Naive thymus-derived CD8-positive, alpha-beta T cell (primary cell): ENCODE measurements at places on chromosomes 11 and 22.

DNA sequence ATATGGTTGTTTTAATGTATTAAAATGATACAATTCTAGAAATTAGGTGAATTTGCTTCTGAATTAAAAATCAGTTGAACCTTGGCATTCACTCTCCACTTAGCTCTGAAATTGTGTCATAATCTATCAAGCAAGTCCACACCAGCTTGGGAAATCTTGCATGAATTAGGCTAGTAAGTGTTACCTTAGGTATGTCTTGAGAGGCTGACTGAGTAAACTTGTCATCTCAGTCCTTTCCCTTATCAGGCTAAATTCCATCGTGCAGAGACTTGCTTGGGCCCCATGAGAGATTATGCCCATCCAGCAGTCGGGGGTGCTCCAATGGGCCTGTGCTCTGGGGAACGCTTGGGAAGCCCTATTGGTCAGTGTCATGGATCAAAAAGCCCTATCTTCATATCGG, 33.9 kb upstream of the ST14 start:
- DNase-seq = no peak

DNA sequence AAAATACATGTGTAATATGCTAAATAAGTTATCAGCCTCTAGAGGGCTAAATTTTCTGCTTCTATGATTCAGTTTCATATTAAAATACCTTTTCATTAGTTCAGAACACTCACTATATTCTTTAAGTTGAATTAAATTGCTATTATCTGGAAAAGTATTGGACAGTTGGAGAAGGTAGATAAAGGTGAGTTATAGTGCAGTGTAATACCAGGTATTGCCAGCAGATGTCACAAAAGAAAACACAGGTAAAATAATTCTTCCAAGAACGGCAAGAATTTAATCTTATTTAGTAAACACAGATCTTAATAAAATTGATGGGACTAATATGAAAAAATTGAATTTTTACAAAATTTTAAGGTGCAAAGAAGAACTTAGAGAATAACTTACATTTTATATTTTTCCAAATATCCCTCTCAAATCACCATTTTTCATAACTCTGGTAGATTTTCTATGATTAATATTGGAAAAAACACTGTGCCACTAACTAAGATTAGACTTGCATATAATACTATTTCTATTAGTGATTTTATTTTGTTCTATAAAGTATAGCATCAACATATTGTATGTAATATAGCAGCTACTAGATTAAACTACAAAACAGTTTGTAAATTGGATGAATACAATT, 1.7 kb upstream of the LRRC4C start:
- DNase-seq = no peak

GRCh38 chr11:122336706-122337105, 220.7 kb upstream of the BLID start:
- DNase-seq = no peak

GRCh38 chr11:127643268-127644058, 642.9 kb upstream of the KIRREL3 start:
- no peak for DNase-seq

DNA sequence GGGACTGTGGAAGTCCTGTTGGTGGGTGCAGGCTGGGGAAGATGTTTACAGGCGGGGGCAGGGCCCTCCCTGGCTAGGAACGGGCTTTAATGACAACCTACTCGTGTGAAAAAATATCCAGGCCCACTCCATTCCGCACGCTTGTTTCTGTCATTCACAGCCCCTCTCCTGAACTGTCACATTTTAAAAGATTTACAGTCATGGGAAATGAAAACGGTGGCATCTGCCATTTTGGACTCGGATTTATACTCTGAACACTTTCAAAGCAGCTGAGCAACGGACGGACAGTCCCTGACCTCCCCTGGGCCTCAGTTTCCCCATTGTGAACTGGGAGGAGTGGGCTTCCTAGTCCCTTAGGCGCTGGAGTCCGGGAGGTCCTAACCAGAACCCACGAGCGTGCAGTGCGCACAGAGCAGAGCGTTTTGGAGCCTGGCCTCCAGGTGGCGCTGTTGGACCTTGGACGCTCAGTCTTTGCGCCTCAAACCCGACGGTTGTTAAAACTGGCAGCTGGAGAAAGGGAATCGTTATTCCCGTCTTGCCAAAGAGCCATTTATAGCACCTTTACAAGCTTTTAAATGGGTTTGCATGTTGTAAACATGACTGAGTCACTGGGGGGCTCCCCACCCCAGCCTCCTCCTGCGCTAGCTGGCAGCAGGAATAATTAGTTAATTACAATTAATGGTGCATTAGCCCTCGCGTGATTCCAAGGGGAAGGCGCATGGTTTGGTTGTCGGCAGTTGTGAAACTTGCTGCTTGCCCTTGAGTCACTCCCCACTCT, 75.3 kb downstream of the FBLN1 start:
- DNase-seq = peak; percentile 76
